GM18507 (cell line): ENCODE measurements at places on chromosomes 3 and 15.

DNA sequence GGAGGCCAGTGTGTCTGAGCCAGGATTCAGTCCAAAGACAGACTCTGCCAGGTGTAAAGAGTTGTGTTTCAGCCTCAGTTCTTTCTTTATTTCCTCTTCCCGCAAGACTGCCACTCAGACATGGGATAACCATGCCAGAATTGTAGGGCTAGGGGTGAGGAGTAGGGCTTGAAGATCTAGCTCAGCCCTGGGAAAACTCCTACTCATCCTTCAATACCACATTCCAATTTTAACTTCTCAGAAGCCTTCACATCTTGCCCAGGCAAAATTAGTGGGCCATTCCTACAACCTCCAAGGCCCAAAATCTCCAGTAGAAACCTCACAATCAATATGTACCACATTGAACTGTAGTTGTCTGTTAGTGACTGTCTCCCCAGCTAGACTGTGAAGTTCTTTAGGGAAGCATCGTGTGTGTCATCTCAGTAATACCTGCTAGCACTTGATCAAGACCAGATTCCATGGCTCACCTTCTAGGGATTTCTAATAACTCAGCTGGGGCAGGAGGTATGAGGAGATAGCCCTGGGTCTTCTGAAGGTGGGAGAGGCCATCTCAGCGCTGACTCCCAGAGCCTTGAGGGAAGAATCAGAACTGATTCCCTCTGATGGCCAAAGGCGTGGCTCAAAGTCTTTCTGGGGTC is 19.7 kb downstream of the HRH1 start:
- no peak for DNase-seq

DNA sequence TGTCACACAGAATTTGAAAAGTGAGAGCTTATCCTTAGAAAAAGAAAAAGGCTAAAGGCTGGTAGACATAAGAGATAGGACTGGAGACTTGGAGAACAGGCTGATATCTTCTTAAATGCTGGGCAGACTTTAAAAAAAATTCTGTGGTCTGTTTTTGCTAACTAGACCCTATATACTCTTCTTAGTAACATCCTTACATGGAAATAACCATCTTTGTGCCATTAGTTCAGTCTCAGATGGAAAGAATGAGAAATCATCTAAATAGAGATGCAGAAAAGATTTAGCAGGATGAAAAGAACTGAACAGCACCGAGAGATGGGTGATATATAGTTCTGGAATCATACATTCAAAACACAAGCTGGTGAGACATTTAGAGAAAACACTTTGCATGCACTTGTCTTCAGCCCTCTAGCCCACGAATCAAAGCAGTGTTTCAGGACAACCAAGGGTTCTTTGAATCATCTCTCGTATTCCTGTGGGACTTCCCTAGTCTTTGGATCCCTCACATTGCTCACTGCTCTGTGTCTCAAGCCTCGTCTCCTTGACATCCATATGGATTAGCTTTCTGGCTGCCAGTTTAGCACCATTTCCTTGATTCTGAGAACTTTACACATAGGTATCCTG is 93.0 kb upstream of the LYSMD4 start:
- DNase-seq: no peak

DNA sequence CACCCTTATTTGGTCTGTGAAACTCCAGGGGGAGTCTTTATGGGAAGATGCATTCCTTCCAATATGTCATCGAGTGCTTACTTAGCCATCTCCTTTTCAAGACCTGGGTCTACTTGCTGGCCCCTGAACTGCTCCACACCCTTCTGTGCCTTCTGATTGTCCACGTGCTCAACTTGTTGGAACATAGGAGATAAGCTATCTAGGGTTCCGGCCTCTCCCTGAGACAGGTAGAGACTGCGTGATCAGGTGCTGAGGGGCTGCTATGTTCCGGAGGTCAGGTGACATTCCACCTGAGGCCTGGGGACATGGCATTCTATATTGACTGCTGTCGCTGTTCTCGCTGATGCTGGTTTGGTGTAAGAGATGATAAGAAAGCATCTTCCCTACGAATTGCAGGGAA is 65.6 kb downstream of the ATP1B3 start:
- no peak for DNase-seq

DNA sequence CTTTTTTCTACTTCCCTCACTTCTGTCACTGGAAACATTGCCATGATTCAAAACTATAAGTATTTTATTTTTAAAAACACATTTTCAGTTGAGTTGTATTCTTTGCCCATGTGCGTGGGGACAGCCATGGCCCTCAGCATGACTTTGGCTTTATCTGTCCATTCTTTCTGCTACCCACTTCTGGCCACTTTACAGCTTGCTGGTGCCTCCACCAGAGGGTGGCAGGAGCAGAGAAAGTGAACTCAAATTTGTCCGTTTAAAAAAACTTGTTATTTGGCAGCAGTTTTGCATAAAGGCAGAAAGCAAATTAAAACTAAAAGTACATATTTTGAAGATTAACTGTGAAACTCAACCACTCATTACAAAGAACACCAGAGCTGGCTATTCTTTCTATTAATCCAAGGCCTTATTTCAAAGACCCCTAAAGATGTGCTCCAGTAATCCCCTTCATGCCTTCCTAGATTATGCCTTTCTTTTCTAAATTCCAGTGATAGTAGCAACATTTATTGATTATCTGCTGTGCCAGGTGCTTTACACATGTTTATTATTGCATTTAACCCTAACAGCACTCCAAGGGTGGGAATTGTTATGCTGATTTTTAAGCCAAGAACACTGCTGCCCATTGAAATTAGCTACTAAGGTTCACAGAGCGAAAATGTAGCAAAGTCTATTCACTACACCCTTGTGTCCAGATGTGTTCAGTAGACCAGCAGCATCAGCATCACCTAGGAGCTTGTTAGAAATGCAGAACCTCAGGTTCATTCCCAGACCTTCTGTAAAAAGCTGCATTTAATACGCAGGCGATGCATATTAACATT is 134.8 kb downstream of the THRB start:
- DNase-seq: no peak

DNA sequence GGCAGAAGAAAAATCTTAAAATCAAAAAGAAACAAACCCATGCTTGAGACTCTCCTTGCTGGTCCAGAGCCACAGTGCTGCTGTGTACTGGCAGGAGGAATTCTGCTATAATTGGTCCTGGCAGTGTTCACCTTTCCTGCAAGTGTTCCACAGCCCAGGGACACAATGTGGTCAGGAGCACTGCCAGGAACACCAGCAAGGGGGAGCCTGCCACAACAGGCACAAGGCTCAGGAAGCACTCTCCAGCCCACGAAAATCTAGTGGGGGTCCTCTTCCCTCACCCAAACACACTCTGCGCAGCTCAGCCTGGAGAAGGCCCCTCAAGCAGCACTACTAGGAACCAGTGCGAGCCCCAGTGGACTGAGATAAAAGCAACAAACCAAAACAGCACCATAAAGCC is 92.9 kb downstream of the UBE3A start:
- DNase-seq: no peak

- no peak for DNase-seq
These were observed 454.9 kb downstream of the IL5RA start for GRCh38 chr3:2655229-2655701.

- no peak for DNase-seq
These were observed 233.8 kb downstream of the NTRK3 start for GRCh38 chr15:88022716-88023115.

- no peak for DNase-seq
These were observed 62.7 kb downstream of the DNASE1L3 start for GRCh38 chr3:58148049-58148448.

DNA sequence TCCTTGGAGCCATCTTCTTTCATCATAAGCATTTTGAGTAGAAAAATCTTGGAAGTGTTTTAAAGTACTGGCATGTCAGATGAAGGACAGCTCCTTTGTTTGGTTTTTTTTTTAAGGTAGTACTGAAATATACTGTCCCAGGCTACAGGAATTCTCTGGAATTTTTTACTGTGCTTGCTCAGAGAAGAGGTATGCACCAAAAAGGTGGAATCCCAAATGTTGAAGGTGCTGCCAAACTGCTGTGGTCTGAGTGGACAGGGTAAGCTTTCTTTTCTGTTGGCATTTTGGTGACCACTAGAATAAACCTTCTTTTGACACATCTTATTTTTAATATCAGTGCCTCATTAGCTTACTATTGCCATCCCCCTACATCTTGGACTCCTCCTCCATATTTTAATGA is 7.2 kb downstream of the GNL3 start:
- DNase-seq: no peak

DNA sequence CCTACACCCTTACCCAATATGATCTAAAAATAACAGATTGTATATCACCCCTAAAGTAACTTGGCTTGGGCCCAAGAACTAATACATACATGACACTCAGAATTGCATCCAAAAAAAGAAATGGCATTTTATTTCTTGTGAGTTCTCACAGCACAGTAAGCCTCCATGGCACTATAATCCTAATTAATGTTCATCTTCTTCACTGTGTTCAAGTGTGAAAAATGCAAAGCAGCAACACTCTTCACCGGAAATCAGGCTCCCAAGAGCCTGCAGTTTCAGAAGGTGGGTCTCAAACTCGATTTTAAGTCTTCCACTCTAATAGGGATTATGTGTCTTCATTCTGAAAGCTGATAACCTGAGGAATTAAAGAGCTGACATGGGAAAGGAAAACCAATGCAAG is 142.8 kb upstream of the TSC22D2 start:
- no peak for DNase-seq

DNA sequence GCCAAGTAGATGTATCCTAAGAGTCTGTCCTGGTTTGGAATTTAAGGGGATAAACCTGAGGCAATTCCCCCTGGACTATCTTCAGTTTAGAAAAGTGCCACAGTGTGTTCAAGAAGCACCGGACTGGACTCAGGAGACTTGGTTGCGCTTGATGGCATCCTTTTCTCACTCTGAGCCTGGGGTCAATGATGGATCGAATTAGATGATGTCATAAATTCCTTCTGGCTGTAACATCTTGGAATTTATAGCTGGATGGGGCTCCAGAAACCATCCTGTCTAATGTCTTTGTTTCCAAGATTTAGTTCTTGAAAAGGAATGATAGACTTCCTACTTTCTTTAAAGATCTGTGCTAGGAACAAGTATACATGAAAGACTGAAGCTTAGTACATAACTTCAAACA is 280.6 kb downstream of the LPP start:
- DNase-seq: no peak

DNA sequence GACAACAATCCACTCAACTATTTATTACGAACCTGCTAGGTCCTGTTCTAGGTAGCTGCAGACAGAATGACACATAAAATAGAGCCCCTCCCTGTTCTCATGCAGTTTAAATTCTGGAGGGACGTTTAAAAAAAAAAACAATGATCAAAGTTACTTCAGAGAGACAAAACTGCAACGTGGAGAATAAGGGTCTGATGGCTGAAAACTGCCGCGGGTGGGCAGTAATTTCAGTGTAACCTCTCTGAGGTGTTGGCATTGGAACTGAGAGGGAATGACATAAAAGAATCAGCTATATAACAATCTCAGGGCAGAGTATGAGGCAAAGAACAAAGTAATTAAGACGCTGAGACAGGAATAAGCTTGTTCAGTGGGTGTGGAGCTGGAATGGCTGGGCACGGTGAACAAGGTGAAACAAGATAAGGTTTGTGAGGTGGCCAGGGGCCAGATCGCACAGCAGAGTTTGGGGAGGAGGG is 19.5 kb downstream of the TBL1XR1 start:
- DNase-seq: no peak

GRCh38 chr3:51886447-51886846 is 11.0 kb upstream of the IQCF5 start:
- no peak for DNase-seq

DNA sequence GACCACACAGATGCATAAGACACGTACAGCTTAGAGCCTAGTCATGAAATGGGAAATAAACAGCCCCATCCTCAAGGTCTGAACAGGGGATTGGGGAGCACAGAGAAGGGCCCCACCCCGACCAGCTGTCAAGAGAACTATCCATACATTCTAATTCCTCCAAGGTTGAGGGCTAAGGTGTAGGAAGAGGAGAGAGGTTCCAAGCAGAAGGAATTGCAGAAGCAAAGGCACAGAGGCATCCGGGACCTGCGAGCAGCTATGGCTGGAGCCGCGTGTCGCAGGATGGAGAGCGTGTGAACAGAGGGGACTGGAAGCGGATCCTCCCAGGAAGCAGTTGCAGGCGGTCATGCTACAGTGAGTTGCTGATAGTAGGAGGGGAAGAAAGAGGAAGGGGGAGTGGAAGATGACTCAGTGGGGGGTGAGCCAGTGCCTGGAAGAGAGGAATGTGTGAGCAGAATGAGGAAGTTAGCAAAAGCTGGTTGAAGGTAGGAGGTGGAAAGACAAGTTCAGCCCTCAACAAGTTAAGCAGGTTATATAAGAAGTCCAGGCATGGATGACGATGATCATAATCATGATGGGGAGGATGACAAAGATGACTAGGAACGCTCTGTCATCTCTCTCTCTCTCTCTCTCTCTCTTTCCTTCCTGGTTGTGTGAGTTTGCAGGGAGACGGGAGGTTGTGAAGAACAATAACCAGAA is 89.7 kb downstream of the LIPC start:
- no peak for DNase-seq
